ENCODE measurements at places on chromosomes 5 and 9.

- no peak for DNase-seq
These were observed 24.6 kb upstream of the SLC22A5 start for GRCh38 chr5:132344775-132345514.

- no peak for DNase-seq
These were observed 356.0 kb upstream of the PANK3 start for GRCh38 chr5:168935183-168935582.

GRCh38 chr9:71368157-71368556 lies 246.7 kb upstream of the TRPM3 start:
- DNase-seq, result no peak

DNA sequence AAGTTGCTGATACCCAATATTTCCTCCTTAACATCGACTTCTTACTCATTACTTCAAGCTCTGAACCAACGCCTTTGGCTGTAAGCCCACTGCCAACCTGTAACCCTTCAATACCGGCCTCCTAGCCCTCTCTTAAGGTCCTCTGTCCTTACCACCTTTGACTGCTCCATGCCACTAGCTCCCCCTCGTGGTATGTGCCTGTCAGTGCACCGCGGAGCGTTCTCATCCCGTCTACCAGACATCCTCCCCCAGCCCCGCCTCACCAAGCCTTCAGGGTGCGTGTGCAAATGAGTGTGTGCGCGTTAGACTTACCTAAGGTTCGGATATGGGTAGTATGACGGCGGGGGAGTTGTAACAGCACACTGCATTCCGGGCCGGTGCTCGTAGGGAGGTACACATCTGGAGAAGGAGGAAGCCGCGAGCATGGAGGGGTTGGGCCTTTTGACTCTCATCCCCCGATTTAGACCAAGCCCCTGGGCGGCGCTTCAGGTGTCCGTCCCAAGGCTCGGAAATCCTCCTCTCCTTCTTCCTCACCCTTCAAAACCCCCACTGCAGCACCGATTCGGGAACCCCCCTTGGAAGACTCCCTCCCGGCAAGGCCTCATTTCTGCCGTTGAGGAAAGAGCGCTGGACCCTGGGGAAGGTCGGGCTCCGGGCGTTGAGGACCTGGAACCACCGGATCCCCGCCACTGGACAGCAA lies 2.8 kb upstream of the MYORG start:
- peak; percentile 32 for DNase-seq

GRCh38 chr9:136643596-136644342 lies 18.9 kb upstream of the EGFL7 start:
- no peak for DNase-seq

- no peak for DNase-seq
These were observed 337.0 kb downstream of the TRPM3 start for GRCh38 chr9:70784456-70784855.

DNA sequence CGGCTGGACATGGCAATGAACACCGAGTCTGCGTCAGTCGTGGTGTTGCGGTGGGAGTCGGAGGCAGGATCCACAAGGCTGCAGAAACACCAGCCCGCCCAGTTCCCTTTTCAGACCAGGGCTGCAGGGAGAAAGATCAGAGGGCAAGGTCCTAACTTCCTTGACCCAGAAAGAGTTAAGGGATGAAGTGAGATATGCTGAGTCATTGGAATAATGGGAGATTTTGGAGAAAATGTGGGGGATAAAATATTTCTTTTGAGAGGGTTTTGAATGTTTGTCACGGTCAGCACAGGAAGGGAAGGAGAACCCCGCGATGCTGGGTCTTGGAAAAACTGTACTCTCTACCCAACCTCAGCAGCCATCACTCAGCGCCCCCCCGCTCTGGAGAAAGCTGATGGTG lies 416.0 kb downstream of the ICE1 start:
- DNase-seq, result no peak

- no peak for DNase-seq
These were observed 185.5 kb upstream of the OTULINL start for GRCh38 chr5:14396066-14396465.

DNA sequence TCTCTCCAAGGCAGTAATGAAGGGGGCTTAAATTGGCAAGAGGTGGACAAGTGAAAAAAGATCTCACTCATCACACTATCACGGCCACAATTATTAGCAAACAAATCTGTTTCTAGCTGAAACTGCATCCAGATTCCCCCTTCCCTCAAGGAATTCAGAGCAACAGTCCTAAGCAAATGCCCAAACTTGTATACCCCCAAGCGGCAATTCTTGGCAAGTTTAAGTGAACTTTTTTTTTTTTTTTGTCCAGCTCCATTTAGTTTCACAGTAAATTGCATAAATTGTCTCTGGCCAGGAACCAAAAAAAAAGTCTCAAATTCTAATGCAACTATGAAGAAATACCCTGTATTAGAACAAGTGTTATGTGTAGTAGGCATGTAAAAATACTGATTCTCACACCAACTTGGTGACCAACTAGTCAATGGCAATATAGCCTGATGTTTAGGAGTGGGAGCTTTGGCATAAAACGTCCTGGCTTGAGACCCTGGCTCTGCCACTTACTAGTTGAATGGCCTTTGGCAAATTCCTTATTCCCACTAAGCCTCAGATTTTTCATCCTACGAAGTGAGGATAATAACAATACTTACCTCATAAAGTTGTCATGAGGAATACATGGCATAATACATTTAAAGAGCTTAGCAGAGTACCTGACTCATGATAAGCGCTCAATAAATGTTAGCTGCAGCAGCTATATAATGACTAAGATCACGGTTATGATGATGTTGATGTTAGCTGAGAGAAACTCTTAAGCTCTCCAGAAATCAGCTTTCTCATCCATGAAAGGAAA lies 193.2 kb downstream of the ADAMTSL1 start:
- DNase-seq, result no peak

GRCh38 chr9:89137542-89138462 lies 40.8 kb downstream of the SHC3 start:
- DNase-seq, result no peak

GRCh38 chr5:14912206-14912605 lies 40.6 kb upstream of the ANKH start:
- no peak for DNase-seq

DNA sequence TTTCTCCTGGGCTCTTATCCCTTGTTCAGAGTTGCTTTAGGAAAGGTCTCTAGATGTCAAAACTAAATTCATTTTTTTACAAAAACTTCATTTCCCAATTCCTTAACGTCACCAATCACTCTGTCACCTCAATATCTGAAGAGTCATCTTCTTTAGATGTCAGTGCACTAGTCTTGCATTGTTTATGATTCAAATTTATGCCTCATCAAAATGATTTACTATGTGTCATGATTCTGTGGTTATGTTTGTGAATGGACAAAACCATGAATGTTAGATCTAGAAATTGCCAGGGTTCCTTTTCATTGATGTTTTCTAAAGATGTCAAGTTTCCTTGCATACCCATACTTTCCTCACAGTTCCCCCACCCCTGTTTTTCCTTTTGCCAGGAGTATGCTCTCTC lies 21.5 kb downstream of the CWC27 start:
- no peak for DNase-seq

DNA sequence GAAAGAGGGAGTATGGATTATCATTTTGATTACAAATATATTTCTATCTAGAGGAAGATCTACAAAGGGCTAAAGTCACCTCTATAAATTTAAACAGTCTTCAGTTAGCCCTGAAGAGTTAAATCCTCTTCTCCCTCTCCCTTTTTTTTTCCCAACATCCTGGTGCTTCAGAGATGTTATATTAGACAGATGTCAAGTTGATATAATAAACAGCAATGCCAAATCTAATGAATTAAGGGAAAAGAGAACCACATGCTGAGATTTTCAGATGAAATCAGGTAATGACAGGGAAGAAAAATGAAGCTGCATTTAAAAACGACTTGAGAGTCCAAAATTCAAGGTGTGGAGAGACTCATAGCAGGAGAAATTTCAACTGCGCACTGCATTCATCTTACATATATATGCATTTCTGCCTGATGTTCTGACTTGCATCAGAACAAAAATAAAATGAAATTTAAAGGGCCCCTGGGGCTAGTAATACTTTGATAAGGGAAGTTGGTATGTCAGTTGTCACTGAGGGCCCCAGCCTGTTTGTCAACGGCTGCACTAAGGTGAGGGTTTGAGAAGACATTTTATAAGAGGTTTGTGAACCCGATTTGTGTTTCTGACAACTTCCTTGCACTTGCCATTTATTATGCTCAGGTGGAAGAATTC lies 338.9 kb upstream of the PANK3 start:
- no peak for DNase-seq

GRCh38 chr5:56964173-56964572 lies 12.2 kb upstream of the MIER3 start:
- DNase-seq, result no peak

DNA sequence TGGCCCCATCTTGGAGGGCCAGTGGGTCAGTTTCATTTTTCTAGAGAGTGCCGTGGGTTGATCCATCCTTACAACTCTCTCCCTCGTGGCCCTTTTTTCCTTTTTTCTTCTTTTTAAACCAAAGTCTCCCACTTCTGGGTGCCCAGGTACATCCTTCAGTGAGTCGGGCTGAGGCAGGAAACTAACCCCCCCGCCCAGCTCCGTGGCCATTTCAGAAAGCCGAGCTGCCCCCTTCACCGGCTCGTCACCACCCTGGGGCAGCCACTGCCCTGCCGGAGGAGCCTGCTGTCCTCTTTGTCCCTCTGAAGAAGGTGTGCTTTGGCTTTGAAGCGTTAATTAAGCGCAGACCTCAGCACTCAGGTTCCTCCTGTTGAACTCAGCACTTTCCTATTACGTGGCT lies 5.2 kb downstream of the CFAP77 start:
- DNase-seq, result no peak

Measured in NCI-H2107 (cell line).